ENCODE measurements at places on chromosomes 6 and 20.

GRCh38 chr6:43940071-43940392, 170.0 kb downstream of the VEGFA start:
- DNase-seq, result no peak

GRCh38 chr6:132322398-132322797, 78.9 kb downstream of the MOXD1 start:
- no peak for DNase-seq

- DNase-seq, result no peak
Observed at GRCh38 chr6:81997090-81997926, 244.8 kb upstream of the TENT5A start.

- DNase-seq, result no peak
Observed at GRCh38 chr20:51221791-51222408, 199.0 kb upstream of the KCNG1 start.

DNA sequence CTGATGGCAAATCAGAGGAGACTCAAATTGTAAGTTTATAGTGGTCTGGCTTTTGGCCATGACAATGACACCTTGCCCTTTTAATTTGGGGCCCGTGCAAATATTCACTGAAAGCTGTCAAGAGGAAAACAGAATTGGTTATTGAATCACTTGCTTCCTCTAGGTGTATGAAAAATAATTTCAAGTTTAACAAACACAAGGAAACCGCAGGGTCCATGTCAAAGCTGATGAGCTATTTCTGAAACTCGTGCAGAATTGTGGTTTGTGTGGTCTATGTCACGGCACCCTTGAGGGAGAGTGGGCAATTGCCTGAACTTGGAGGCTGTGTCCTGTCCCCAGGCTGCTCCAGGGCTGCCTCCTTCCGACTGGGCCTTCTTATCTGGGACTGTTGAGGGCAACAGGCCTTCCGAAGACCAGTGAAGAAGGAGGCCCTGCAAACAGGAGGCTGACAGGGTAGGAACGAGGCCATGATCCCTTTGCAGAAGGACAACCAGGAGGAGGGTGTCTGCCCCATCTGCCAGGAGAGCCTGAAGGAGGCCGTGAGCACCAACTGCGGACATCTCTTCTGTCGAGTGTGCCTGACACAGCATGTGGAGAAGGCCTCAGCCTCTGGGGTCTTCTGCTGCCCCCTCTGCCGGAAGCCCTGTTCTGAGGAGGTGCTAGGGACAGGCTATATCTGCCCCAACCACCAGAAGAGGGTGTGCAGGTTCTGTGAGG, 788 bp downstream of the TRIM40 start:
- DNase-seq, result no peak

DNA sequence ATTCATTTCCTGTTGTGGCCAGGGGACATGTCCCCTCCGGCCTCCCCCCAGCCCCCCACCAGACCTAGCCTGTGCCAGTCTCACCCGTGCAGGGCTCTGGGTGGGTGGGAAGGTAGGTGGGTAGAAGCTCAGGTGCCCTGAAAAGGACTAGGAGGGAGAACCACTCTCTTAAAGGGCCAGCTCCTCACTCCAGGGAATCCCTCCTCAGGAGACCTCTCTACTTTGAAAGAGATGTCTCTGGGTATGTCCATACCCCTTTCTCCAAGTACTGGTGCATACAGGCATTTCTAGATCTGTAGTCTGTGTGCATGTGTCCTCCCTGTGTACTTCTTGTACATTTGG, 60.8 kb upstream of the EPB41L1 start:
- no peak for DNase-seq

DNA sequence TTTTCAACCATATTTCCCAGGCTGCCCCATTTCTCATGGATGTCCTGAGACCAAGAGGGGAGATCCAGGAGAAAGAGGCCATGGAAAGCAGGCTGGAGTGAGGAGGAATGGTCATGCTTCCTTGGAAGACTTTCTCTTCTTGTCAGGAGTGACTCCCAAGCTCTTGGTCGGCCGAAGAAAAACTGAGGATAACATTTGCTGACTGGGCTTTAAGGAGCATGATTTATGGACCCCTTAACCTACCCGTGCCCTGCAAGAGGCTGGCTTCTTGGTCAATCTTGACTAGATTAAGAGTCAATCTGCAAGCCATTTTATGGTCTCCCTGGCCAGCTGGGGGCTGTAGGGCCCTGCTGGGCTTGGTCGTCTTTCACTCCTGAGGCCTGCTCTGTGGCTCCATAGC, 22.8 kb downstream of the ADGRF4 start:
- DNase-seq, result no peak

Measured in heart left ventricle (tissue), 16 donors.